Activated naive CD4-positive, alpha-beta T cell treated with anti-CD3 and anti-CD28 coated beads for 36 hours (primary cell): ENCODE measurements at places on chromosomes 12 and 14. TPM values are rescaled to one million over a fixed set of nuclear protein-coding genes. Genes with fewer than 3 reads are reported as not detected.

DNA sequence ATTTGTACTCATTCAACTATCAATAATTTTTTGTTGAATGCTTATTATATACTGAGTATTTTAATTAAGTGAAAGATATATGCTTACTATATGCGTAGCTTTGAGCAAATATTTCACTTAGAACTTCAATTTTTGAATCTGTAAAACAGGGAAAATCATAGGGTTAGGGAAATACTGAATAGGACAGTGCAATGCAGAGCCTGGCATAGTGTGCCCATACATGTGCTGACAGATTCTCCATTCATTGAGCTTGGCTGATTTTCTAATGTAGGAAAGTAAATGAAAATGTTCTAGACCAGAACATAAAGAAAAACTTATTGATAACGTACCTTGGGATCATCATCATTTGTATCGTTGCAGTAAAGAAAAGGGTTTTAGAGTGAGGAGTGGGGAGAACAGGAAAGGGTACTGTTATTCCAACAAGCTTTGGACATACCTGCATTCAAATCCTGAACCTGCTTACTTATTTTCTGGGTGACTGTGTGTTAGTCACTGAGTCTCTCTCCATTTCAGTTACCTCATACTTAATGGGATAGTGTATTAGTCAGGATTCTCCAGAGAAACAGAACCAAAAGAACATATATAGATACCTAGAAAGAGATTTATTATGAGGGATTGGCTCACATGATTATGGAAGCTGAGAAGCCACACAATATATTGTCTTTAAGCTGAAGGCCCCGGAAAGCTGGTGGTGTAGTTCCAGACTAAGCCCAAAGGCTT is 436.4 kb downstream of the ADAMTS20 start:
- no peak for DNase-seq
- no peak overlapping the region for H3K27ac ChIP-seq
- H3K4me3 ChIP-seq: no peak overlapping the region
- no peaks in the 10 kb centered on the region for H3K27me3 ChIP-seq
- H3K4me1 ChIP-seq: no peaks in the 10 kb centered on the region

IGFBP6 gene
- total RNA-seq: 3.7 TPM

- no peak overlapping the region for H3K4me3 ChIP-seq
- no peak overlapping the region for H3K27ac ChIP-seq
- H3K4me1 ChIP-seq: no peaks in the 10 kb centered on the region
- H3K27me3 ChIP-seq: no peaks in the 10 kb centered on the region
- no peak for DNase-seq
Measured at GRCh38 chr12:80814453-80814852, 97.7 kb downstream of the MYF5 start.

DNA sequence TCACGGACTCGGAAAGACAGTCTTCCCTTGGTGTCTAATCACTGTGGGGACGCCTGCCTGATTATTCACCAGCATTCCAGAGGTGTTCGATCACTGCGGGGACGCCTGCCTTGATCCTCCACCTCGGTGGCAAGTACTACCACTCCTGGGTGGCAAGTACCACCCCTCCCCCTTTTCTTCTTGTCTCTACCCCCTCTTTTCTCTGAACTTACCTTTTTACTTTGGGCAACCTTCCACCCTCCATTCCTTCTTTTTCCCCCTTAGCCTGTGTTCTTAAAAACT is 12.0 kb upstream of the LGMN start:
- DNase-seq: no peak
- H3K36me3 ChIP-seq: no peaks in the 10 kb centered on the region
- H3K27me3 ChIP-seq: peaks cover 3% of the 10 kb centered on the region
- H3K4me1 ChIP-seq: peaks cover 12% of the 10 kb centered on the region
- no peak overlapping the region for H3K4me3 ChIP-seq
- H3K27ac ChIP-seq: no peak overlapping the region

ZNF891 gene
- total RNA-seq: 1.2 TPM

GRCh38 chr14:98218218-98218617 is 1053.8 kb downstream of the BCL11B start:
- no peaks in the 10 kb centered on the region for H3K36me3 ChIP-seq
- no peak for DNase-seq
- H3K27ac ChIP-seq: no peak overlapping the region
- no peaks in the 10 kb centered on the region for H3K27me3 ChIP-seq
- H3K4me3 ChIP-seq: no peak overlapping the region

ADAMTS20 gene
- not detected for total RNA-seq

DNA sequence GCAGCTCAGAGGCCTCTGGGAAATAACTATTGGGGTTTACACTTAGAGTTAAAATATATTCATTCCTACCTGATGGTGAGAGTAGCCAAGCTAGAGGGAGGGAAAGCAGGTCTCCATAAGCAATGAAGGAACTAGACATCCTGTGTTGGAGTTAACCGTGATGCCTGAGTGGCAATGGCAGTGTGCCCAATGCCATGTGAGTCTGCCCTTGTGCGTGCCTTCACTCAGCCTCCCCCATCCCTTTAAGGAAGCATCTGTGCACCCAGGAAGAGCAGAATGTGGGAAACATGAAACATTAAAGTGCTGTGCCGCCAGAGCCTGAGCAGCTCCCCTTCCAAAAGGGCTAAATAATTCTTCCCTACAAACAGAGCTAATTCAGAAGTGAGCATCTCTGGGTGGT is 76.3 kb downstream of the COX16 start:
- H3K4me3 ChIP-seq: no peak overlapping the region
- no peaks in the 10 kb centered on the region for H3K4me1 ChIP-seq
- DNase-seq: no peak
- no peak overlapping the region for H3K27ac ChIP-seq
- peaks cover 5% of the 10 kb centered on the region for H3K27me3 ChIP-seq
- H3K36me3 ChIP-seq: no peaks in the 10 kb centered on the region

DNA sequence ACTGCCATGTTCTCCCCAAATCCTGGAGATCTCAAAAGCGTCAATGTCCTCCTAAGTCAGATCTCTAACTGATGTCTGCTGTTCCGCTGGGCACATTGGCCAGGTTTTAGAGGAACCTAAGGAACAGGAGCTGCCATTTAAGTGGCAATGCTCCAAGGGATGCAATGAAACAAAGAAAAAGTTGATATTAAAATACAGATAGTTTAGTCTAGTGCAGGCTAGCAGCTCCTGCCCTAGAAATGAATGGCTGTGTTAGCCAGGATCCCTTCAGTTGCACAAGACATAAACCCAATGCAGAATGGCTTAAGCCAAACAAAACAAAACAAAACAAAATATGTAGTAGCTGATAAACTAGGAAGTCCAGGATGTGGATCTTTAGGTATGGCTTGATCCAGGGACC is 144.1 kb downstream of the HMGA2 start:
- H3K4me3 ChIP-seq: no peak overlapping the region
- no peaks in the 10 kb centered on the region for H3K36me3 ChIP-seq
- DNase-seq: no peak
- H3K27me3 ChIP-seq: peaks cover 37% of the 10 kb centered on the region

GRCh38 chr12:78886719-78887407 is 22.3 kb downstream of the SYT1 start:
- no peaks in the 10 kb centered on the region for H3K36me3 ChIP-seq
- H3K27me3 ChIP-seq: no peaks in the 10 kb centered on the region
- no peak for DNase-seq
- H3K4me1 ChIP-seq: no peaks in the 10 kb centered on the region
- H3K27ac ChIP-seq: no peak overlapping the region
- no peak overlapping the region for H3K4me3 ChIP-seq

EGLN3 gene
- total RNA-seq: 0.07 TPM

- H3K27me3 ChIP-seq: peaks cover 16% of the 10 kb centered on the region
- H3K36me3 ChIP-seq: no peaks in the 10 kb centered on the region
- H3K4me1 ChIP-seq: no peaks in the 10 kb centered on the region
- DNase-seq: no peak
- H3K27ac ChIP-seq: no peak overlapping the region
Measured at GRCh38 chr14:25095736-25096437, 45.9 kb upstream of the STXBP6 start.

LBHD2 gene
- not detected for total RNA-seq

GRCh38 chr14:66237741-66238140 is 248.4 kb upstream of the CCDC196 start:
- H3K4me3 ChIP-seq: no peak overlapping the region
- H3K36me3 ChIP-seq: no peaks in the 10 kb centered on the region
- H3K4me1 ChIP-seq: no peaks in the 10 kb centered on the region
- no peak for DNase-seq
- H3K27ac ChIP-seq: no peak overlapping the region

DNA sequence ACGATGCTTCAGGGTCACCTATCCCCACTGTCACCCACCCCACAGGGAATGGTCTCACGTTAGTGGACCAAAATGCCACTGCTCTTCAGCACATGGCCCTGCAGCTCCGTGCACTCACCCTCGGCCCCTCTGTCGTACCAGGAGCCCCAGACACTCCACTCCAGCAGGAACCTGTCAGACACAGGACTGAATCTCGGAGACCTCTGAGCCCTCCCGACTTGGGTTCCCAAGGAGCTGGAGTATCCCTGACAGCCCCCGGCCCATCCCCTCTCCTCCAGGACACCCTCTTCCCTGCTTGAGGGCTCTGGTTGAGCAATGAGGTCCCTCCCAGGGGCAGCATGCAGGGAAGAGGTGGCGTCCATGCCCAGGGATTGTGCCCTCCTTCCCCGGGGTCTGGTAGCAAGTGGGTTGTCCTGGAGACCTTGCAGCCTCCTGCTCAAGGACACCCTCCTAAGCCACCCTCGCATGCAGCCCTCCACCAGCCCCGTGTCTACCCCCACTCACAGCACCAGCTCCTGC is 20.4 kb upstream of the LRTM2 start:
- H3K27ac ChIP-seq: no peak overlapping the region
- peaks cover 10% of the 10 kb centered on the region for H3K4me1 ChIP-seq
- DNase-seq: no peak
- no peaks in the 10 kb centered on the region for H3K27me3 ChIP-seq

DNA sequence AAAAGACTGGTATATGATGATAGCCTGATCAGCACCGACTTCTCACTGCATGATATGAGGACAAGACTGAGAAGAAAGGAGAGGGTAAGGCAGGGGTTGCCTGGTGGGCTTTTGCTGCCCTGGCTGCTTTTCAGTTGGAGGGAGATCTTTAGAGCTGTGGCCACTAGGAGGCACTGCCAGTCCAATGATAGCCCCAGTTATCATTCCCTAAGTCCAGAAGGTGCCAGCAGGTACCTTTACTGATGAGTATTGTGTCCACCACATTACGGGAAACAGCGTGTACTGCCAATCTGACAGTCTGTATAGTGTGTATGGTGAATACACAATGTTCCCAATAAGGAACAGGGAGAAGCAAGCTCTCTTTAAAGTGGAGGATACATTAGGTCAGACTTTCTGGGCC is 55.8 kb upstream of the CCDC175 start:
- H3K4me1 ChIP-seq: peaks cover 2% of the 10 kb centered on the region
- peak; percentile 39 for DNase-seq
- H3K36me3 ChIP-seq: no peaks in the 10 kb centered on the region
- H3K27ac ChIP-seq: no peak overlapping the region

GRCh38 chr12:24991209-24992049 is 42.5 kb upstream of the BCAT1 start:
- no peak overlapping the region for H3K27ac ChIP-seq
- peaks cover 9% of the 10 kb centered on the region for H3K4me1 ChIP-seq
- no peak overlapping the region for H3K4me3 ChIP-seq
- no peak for DNase-seq

DNA sequence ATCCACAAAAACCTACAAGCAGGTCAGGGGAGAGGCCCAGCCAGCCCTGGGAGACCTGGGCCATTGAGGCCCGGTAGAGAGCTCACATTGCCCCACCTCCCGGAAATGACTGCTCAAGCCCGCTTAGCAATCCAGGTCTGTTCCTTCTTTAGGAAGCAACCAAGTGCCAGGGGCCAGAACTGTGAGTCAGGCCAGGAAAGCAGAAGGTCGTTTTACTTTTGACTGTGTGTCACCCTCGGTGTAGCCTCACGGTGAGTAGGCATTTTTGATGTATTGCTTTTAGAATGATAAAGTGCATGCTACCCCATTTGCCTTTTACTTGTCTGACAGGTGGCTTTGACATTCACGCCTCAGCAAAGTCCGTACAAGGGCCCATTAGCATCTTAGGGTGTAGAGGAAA is 25.4 kb upstream of the PWP1 start:
- no peak overlapping the region for H3K4me3 ChIP-seq
- H3K27me3 ChIP-seq: no peaks in the 10 kb centered on the region
- DNase-seq: no peak
- no peak overlapping the region for H3K27ac ChIP-seq

GRCh38 chr12:100576331-100577036 is 3.0 kb downstream of the GAS2L3 start:
- no peak overlapping the region for H3K27ac ChIP-seq
- no peak for DNase-seq
- H3K4me1 ChIP-seq: peaks cover 8% of the 10 kb centered on the region
- H3K36me3 ChIP-seq: peaks cover 2% of the 10 kb centered on the region
- no peak overlapping the region for H3K4me3 ChIP-seq

DNA sequence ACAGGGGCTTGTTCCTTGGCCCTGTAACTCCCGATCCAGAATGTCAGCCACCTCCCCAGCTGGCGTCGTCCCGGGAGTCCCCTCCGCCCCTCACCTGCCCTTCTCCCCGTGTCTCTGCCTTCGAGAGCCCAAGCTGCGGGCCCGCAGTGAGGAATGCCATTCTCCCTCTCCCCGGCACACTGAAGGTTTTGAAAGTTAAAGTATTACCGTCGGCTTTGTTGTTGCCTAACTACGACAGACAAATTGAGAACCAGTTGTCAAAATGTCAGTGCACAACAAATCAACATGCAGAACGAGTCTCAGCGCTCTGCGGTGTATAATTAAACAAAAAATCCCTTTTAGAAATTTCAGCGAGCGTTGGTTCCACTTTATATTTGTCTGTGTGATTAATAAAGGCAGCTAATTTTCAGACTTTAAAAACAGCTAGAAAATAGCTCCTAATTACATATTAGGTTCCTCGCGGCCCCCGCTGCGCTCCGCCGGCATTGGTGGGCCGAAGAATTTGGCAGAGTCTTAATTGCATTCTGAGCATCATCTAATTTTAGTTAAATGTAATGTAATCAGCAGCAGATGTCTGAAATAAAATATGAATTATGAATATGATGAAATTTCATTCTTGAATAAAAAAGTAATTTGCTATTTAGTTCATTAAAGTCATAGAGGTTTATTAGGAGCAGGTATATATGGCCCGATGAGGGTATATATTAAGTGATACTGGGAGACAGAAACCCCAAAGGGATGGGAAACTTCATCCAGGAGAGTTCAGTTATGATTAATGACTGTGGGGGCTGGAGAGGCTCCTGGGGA is 40.3 kb downstream of the MVK start:
- H3K27ac ChIP-seq: no peak overlapping the region
- DNase-seq: no peak
- H3K27me3 ChIP-seq: peaks cover 20% of the 10 kb centered on the region
- H3K36me3 ChIP-seq: no peaks in the 10 kb centered on the region
- H3K4me3 ChIP-seq: no peak overlapping the region
- no peaks in the 10 kb centered on the region for H3K4me1 ChIP-seq

FOXA1 gene
- not detected for total RNA-seq

DNA sequence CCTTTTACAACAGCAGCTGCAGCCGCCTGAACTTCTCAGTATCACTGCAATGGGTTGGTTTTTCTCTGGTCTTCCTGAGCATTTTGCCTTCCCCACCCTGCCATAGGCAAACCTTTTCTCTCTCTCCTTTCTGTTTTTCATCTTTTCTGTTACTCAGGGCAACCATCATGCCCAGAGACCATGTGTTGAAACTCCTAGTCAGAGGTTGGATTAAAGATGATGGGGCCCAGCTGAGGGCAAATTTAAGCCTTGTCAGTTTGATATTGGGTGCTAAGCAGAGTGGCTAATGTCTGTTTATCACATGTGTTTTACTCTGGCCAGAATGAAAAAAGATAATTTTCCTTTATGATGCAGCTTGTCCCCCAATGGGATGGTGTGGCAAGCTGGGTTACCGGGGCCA is 107.9 kb upstream of the PMCH start:
- DNase-seq: no peak
- no peaks in the 10 kb centered on the region for H3K4me1 ChIP-seq
- no peaks in the 10 kb centered on the region for H3K36me3 ChIP-seq

RNASE7 gene
- not detected for total RNA-seq
